ENCODE measurements at places on chromosomes 12 and 14.

GRCh38 chr14:51507906-51508511 lies 143.7 kb upstream of the FRMD6 start:
- no peak for DNase-seq

DNA sequence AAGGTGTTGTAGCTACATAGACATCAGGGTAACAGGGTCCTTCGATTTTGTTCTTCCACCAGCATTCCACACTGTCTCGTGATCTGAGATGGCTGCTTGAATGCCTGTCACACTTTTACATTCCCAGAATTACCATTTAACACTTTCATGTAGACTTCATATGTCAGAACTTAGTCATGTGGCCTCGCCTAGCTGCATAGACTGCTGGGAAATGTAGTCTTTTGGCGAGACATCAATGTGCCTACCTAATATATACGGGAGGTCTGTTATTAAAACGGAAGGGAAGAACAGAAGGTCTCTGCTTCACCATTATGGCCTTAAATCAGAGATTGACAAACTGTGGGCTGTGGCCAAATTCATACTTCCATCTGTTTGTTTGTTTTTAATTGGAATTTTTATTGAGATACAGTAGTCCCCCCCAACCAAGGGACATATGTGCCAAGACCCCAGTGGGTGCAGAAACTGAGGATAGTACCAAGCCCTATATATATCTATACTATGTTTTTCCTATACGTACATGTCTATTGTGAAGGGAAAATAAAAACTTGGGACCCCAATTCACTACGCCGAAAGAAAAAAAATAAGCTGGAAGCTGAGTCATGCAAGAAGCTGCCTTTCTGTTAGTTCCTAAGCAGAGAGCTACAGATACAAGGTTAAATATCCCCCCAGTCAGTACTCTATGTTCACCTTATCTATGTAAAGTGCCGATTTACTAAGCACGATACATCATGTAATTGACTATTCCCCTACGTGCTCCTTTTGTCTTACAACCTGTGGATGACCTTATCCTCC lies 11.3 kb upstream of the HRK start:
- no peak for DNase-seq

GRCh38 chr12:118094039-118094438 lies 9.8 kb downstream of the VSIG10 start:
- no peak for DNase-seq

DNA sequence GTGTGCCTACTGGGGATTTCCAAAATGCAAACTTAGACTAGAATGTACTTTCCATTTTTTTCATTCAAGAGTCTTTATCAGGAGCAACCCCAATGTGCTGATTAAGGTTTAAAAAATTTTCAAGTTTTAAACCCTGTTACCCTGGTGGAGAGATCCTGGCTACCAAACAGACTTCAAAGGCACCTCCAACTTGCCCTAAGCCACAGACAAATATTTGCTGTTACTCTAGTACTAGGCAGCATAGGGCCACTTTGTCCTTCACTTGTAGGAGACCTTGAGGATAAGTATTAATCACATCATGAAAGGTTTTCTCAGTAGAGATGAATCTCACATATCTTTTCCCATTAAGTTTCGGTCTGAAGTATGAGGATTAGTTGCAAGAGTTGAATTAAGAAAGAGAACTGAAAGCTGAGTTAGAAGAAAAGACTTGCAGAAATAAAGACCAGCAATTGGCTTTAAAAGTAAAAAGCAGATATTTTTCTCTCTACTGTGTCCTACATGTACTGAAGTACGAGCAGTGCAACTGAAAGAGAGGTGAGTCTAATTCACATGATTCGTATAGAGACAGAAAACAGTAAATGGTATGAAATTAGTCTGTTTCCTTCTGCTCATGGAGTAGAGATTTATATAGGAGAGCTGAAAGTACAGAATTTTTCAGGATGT lies 28.3 kb downstream of the NTN4 start:
- DNase-seq, result no peak

- DNase-seq, result no peak
Observed at GRCh38 chr14:38225946-38226345, 18.2 kb downstream of the SSTR1 start.

DNA sequence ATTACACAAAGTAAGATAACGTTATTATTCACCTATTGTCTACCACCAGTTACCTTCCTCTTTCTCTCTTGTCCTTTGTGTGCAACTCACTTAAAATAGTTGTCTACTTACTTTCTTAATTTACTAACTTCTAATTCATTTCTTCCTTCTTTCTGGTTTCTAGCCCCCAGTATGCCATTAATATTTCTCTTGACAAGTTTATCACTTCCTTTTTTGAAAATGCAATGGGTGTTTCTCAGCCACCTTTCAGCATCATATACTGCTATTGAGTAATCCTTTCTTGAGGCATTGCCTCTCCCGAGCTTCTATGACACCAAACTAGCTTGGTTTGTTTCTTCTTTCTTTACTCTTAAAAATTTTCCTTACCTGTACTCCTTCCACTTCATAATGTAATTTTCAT lies 633.6 kb downstream of the TMTC2 start:
- no peak for DNase-seq

GRCh38 chr14:84006643-84007155 lies 1523.2 kb upstream of the FLRT2 start:
- DNase-seq, result no peak

DNA sequence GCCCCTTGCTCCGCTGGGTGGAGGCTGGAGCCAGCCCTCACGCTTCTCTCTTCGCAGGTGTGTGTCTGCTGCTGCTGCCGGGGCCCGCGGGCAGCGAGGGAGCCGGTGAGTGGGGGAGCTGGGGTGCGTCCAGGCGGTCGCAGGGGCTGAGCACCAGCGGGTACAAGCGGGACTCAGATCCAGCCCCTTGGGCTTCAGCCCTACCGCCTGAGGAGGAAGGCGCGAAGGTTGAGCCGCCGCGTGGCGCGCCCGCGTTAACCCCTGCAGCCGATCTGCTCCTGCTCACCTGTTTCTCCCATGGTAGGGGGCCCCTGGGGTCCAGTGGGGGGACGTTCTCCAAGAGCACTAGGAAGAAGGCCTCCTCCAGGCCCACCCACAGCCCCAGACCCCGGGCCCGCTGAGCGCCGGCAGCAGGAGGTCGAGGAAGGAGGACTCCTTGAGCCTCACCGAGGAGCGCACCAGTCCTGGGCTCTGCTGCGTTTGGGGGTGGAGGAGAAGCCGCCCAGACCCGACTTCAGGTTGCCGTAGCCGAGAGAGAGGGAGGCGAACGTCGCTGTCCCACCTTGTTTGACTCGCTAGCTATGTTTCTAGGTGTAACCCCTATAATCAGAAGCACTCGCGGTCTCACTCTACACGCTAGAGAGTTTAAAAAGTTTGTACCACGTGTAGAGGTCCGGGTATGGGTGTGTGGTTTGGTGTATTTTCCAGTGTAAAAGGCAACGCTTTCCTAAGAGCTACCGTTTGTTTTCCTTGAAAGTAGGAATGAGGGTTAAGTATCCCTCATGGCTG lies 834 bp downstream of the COCH start:
- no peak for DNase-seq

GRCh38 chr12:124453419-124454351 lies 113.7 kb downstream of the NCOR2 start:
- peak; percentile 86 for DNase-seq

GRCh38 chr14:58535044-58535443 lies 102.7 kb upstream of the DACT1 start:
- no peak for DNase-seq

- DNase-seq, result no peak
Observed at GRCh38 chr12:40689576-40689975, 2.7 kb upstream of the CNTN1 start.

DNA sequence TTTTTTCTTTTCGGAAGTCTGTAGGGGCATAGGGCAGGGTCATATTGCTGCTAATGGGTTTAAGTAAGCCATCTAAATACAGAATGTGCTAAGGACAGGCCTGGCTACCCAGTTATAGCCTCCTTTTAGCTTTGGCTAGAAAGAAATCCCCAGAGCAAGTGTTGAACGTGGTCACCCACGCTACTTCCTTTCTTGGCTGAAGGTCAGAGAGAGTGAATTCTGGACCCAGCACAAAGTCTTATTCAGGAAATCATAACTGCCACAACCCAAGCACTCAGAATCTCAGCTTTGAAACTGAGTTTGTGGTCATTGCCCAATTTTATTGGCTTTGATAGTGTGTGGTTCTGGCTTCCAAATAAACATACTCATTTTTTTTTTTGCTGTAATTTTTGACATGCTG lies 542.1 kb upstream of the ATP2B1 start:
- DNase-seq, result no peak

DNA sequence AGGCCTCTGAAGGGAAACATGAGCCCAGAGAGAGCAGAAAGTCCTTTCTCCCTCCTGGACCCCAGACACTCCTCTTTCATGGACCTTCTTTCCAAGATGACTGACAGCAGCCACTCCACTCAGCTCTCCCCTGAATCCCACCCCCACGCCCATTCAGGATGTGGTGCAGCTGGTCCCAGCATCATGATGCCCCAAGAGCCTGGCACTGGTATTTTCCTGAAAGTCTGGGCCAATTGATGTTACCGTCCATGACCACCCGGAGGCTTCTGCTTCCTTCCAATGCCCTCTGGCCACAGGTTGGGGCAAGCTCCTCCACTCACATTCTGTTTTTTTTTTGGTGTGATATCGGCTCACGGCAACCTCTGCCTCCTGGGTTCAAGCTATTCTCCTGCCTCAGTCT lies 112.6 kb downstream of the CALM1 start:
- no peak for DNase-seq

GRCh38 chr14:73203527-73203926 lies 33.8 kb upstream of the PAPLN start:
- DNase-seq, result no peak

DNA sequence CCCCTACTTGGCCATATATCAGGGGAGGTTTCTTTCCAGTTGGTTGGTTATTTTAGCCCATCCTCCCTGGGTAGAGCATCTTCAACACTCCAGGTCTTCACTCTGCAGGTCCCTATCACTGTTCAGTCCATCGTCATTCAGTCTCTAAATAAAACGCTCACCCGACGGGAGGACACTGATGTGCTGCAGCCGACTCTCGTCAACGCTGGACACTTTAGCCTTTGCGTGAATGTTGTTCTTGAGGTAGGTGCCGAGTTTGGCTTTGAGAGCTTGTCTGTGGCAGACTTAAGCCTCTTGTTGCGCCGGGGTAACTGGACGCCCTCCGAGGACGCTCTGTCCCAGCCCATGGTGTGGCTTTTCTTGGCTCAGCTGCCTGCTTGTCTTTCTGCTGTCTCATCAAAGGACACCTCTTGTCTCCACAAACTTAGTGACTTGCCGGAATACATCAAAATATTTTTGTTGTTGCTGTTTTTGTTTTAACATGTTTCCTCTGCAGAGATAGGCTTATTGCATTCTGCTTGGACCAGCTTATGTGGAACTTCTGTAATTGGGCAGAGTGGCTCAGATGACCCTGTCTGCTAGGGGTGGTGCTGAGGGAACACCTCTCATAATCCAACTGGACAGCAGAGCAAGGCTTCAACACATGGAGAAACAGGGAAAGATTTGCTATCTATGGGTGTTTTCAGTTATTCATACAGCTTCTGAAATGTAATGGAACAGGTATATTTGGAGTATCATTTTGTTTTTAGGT lies 26.5 kb downstream of the TCTN1 start:
- DNase-seq, result no peak
